H1 (cell line): ENCODE measurements at places on chromosomes 16 and 17.

- DNase-seq = no peak
- no peak overlapping the region for H3K27ac ChIP-seq
- peak overlapping the region; percentile 41 for H3K4me3 ChIP-seq
- H3K4me1 ChIP-seq = peaks cover 21% of the 10 kb centered on the region
These were observed 24.1 kb downstream of the ALOX15B start for GRCh38 chr17:8062807-8063483.

- no peaks in the 10 kb centered on the region for H3K27me3 ChIP-seq
- no peak overlapping the region for H3K4me3 ChIP-seq
- no peaks in the 10 kb centered on the region for H3K4me1 ChIP-seq
- no peak overlapping the region for H3K27ac ChIP-seq
These were observed 32.1 kb downstream of the IST1 start for GRCh38 chr16:71927383-71927782.

GRCh38 chr17:50331085-50331791 is 14.7 kb upstream of the XYLT2 start:
- no peaks in the 10 kb centered on the region for H3K4me1 ChIP-seq
- H3K27ac ChIP-seq = no peak overlapping the region
- DNase-seq = no peak
- H3K27me3 ChIP-seq = no peaks in the 10 kb centered on the region
- H3K4me3 ChIP-seq = no peak overlapping the region

DNA sequence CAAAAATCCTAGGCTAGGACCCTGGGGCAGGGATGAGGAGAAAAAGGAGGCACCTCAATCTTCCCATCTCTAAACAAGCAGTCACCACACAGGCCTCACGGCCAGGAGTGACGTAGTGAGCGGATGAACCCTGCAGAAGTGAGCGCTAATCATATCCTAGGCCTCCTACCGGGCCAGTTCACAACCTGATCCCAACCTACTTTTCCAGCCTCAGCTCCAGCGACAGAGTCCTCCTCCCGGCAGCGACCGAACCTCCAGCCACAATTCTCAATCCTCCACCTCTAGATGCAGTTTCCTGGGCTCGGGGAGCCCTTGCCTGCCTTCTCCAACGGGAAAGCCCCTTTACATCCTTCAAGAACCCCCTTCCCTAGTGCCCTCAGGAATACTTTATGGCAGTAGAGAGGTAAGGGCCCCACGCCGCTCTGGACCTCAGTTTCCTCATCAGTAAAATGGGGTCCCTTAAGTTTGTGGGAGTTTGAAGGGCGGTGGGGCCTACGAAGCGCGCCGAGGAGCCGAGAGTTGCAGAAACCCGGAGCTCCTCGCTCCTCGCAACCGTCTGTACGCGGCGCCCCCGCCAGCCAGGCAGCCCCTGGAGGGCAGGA is 1.4 kb downstream of the ZNF668 start:
- H3K4me1 ChIP-seq = peaks cover 1% of the 10 kb centered on the region; the same call in 1 of the 2 replicates
- peaks cover 15% of the 10 kb centered on the region for H3K36me3 ChIP-seq
- H3K27me3 ChIP-seq = no peaks in the 10 kb centered on the region
- H3K27ac ChIP-seq = peak overlapping the region; percentile 77
- DNase-seq = no peak

DNA sequence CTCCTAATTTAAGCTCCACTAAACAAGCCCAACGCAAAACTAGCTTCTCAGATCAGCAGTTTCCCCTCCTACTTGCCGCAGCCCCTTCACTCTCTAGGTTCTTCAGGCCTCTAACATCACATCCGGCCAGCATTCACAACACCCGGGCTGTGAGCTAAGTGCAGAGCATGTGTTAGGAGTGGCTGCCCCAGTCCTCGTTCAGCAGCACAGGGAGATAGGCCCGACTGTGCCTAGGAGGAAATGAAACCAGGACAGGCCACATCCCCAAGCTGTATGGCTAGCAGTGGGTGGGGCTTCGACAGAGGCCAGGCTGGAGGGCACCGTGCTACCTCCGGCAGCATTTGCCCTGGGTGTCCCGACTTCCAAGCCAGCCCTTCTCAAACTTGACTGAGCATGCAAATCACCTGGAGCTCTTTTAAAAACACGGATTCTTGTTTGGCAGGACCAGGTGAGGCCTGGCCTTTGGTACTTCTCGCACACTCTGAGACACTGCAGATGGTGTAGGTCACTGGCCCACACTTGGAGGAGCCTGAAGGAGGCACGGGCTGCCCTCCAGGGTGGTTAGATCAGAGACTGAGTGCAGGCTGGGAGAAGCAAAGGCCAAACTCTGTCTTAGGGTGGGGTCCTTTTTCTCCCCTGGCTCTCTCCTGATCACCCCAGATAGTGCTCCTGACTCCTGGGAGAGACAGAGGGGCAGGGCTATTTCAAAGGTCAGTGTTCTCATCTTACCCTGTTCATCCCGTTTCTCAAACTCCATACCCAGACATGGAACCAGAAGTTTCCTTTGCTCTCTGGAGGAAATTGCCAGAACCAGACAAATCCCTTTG is 202.0 kb downstream of the C16orf78 start:
- no peak for DNase-seq
- H3K27me3 ChIP-seq = no peaks in the 10 kb centered on the region
- H3K27ac ChIP-seq = no peak overlapping the region
- H3K36me3 ChIP-seq = no peaks in the 10 kb centered on the region
- no peak overlapping the region for H3K4me3 ChIP-seq
- peaks cover 17% of the 10 kb centered on the region for H3K4me1 ChIP-seq

GRCh38 chr16:74922150-74923138 is 62.5 kb downstream of the WDR59 start:
- no peak for DNase-seq
- no peak overlapping the region for H3K4me3 ChIP-seq
- H3K27me3 ChIP-seq = no peaks in the 10 kb centered on the region
- H3K4me1 ChIP-seq = no peaks in the 10 kb centered on the region

GRCh38 chr17:50916708-50917417 is 50.7 kb upstream of the TOB1 start:
- H3K27me3 ChIP-seq = no peaks in the 10 kb centered on the region
- no peak overlapping the region; the same call in 1 of the 2 replicates for H3K27ac ChIP-seq
- H3K4me1 ChIP-seq = peaks cover 2% of the 10 kb centered on the region
- DNase-seq = no peak

DNA sequence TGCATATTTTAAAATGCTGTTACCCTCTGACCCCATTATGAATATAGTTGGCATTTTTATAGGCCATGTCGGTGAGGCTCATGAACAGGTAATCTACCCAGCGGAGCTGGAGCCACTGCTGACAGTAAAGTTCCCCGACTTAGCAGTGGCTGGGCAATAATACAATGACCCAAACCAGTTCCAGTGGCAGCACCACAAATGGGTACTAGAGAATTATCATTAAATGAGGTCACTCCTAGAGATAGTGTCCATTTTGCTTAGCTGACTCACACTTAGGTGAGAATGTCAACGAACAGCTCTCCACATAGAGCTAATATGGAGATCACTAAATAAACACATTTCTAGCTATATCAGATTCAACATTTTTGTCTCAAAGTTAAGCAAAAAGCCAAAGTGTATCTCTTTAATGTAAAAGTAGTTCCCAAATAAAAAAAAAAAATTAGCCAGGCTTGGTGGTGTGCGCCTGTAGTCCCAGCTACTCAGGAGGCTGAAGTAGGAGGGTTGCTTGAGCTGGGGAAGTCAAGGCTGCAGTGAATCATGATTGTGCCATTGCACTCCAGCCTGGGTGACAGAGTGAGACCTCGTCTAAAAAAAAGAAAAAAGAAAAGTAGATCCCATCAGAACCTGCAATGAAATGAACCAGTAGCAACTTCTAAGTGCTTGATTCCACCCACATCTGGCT is 7.4 kb downstream of the MYO1D start:
- DNase-seq = no peak
- H3K27ac ChIP-seq = no peak overlapping the region
- H3K36me3 ChIP-seq = no peaks in the 10 kb centered on the region

GRCh38 chr16:80122115-80122514 is 418.7 kb upstream of the DYNLRB2 start:
- H3K36me3 ChIP-seq = no peaks in the 10 kb centered on the region
- H3K27ac ChIP-seq = no peak overlapping the region
- DNase-seq = no peak
- no peaks in the 10 kb centered on the region for H3K4me1 ChIP-seq
- no peak overlapping the region for H3K4me3 ChIP-seq
- H3K27me3 ChIP-seq = no peaks in the 10 kb centered on the region

DNA sequence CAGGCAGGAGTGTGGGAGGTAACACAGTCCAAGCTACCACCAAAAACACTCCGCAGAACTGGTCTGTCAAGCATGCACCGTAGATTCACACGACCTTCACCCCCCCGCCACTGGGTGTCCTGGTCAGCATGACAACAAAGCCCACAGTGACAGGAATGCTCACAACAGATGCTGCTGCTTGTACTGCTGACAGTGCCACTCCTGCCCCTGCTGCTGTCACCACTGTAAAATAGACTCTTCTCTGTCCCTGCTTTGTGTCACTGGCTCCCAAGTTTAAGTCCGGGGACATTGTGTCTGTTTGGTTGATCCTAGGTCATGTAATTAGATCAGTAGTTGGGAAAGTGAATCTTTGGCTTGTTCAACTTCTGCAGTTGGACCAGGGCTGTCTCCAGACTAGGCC is 7.0 kb upstream of the ODF4 start:
- H3K27me3 ChIP-seq = peaks cover 4% of the 10 kb centered on the region
- H3K27ac ChIP-seq = no peak overlapping the region

- H3K4me3 ChIP-seq = peak overlapping the region; percentile 51
- H3K36me3 ChIP-seq = no peaks in the 10 kb centered on the region
- peak overlapping the region; percentile 46; the same call in 1 of the 2 replicates for H3K27ac ChIP-seq
- peaks cover 4% of the 10 kb centered on the region for H3K4me1 ChIP-seq
These were observed 2.2 kb downstream of the PITPNC1 start for GRCh38 chr17:67379251-67379630.

GRCh38 chr16:73054125-73054484 is 6.2 kb upstream of the ZFHX3 start:
- peaks cover 70% of the 10 kb centered on the region for H3K27me3 ChIP-seq
- H3K4me1 ChIP-seq = peaks cover 32% of the 10 kb centered on the region

GRCh38 chr16:86714166-86714565 is 135.8 kb downstream of the FOXL1 start:
- no peaks in the 10 kb centered on the region for H3K4me1 ChIP-seq
- H3K4me3 ChIP-seq = no peak overlapping the region
- DNase-seq = no peak
- no peaks in the 10 kb centered on the region for H3K36me3 ChIP-seq
- no peak overlapping the region for H3K27ac ChIP-seq
- H3K27me3 ChIP-seq = no peaks in the 10 kb centered on the region

GRCh38 chr17:16214190-16215001 is 938 bp downstream of the NCOR1 start:
- peak overlapping the region; percentile 88 for H3K27ac ChIP-seq
- peak overlapping the region; percentile 80 for H3K4me3 ChIP-seq
- no peak for DNase-seq
- H3K4me1 ChIP-seq = peaks cover 6% of the 10 kb centered on the region

DNA sequence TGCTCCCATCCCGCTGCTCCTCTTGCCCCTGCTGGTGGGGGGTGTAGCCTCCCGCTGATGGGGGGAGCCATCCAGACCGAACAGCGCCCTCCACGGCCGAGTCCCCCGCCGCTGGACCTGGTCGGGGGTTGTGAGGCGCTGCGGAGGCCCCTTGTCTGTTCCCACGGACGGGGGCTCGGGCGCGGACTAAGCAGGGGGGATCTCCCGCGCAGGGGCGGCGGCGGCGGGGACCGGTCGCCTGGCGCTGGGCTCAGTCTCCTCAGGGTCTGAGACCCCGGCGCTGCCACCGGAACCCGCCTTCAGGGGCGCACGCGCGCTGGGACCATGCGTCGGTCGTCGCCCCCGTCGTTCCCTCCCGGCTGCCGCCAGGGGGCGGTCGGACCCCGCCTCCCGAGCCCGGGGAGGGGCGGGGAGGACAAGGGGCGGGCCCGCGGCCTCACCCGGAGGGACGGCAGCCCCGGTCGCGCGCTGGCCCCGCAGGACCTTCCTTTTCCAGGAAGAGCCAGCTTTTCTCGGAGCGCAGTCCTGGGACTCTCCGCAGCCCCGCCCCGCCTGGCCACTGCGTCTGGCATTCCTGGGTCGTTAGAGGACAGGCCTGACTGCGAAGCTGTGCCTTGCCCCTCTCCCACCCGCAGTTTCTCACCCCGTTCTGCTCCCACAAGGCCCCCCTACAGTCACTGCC is 6.3 kb upstream of the IL32 start:
- peak overlapping the region; percentile 86 for H3K4me3 ChIP-seq
- no peaks in the 10 kb centered on the region for H3K36me3 ChIP-seq
- H3K27me3 ChIP-seq = no peaks in the 10 kb centered on the region; the same call in 1 of the 2 replicates
- peaks cover 5% of the 10 kb centered on the region for H3K4me1 ChIP-seq
- peak; percentile 96 for DNase-seq
- H3K27ac ChIP-seq = no peak overlapping the region

- no peak overlapping the region for H3K4me3 ChIP-seq
- H3K36me3 ChIP-seq = peaks cover 73% of the 10 kb centered on the region
- H3K27ac ChIP-seq = peak overlapping the region; percentile 54
- no peaks in the 10 kb centered on the region for H3K27me3 ChIP-seq
- peaks cover 1% of the 10 kb centered on the region for H3K4me1 ChIP-seq
- DNase-seq = no peak
These were observed 36.6 kb downstream of the ARHGAP23 start for GRCh38 chr17:38464723-38465390.

GRCh38 chr16:27638833-27639560 is 89.1 kb downstream of the KATNIP start:
- H3K27me3 ChIP-seq = no peaks in the 10 kb centered on the region
- no peaks in the 10 kb centered on the region for H3K4me1 ChIP-seq
- DNase-seq = no peak
- no peak overlapping the region for H3K4me3 ChIP-seq
- no peak overlapping the region for H3K27ac ChIP-seq
- H3K36me3 ChIP-seq = no peaks in the 10 kb centered on the region

DNA sequence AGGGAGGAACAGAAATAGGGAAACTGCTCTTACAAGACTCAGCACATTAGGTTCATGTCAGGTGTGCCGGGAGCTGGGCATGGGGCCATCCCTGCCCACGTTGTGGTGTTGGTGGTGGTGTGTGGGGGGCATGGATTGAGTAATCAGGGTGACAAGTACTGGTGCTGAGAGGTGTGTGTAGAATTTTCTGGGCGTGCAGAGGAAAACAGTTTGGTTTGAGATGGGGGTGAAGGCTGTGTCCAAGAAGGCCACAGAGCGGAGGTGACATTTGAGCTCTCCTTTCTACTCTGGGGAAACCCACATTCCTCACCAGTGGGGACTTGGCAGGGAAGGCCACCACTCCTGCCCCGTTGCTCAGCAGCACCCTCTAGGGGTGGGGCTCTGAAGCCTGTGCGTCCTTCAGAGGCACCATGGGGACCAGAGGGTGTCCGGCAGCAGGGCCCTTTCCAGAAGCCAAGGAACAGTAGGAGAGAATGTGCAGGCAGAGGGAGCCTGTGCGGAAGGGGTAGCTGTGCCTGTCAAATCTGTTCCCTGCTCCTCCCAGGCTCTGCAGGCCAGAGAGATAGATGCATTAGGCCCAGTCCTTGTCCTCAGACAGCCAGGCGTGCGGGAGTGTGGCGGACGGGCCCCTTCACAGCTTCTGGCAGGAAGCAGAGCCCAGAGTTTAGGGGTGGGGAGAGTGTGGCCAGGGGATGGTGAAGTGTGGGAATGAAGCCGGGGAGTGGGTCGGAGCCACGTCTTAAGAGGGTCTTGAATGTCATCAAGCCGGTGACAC is 48.7 kb upstream of the GSE1 start:
- no peaks in the 10 kb centered on the region for H3K36me3 ChIP-seq
- H3K27me3 ChIP-seq = no peaks in the 10 kb centered on the region
- peaks cover 14% of the 10 kb centered on the region for H3K4me1 ChIP-seq
- H3K4me3 ChIP-seq = no peak overlapping the region
- DNase-seq = no peak
